ENCODE measurements at places on chromosomes 1 and 21.

- DNase-seq: no peak
Measured at GRCh38 chr1:81432059-81432458, 368.7 kb upstream of the ADGRL2 start.

- no peak for DNase-seq
Measured at GRCh38 chr1:10785728-10786638, 10.5 kb downstream of the CASZ1 start.

GRCh38 chr1:21100481-21100921, 76.2 kb downstream of the EIF4G3 start:
- no peak for DNase-seq

GRCh38 chr1:222023025-222023424, 281.1 kb upstream of the DUSP10 start:
- no peak for DNase-seq

- no peak for DNase-seq
Measured at GRCh38 chr1:168499688-168500049, 44.1 kb downstream of the XCL2 start.

DNA sequence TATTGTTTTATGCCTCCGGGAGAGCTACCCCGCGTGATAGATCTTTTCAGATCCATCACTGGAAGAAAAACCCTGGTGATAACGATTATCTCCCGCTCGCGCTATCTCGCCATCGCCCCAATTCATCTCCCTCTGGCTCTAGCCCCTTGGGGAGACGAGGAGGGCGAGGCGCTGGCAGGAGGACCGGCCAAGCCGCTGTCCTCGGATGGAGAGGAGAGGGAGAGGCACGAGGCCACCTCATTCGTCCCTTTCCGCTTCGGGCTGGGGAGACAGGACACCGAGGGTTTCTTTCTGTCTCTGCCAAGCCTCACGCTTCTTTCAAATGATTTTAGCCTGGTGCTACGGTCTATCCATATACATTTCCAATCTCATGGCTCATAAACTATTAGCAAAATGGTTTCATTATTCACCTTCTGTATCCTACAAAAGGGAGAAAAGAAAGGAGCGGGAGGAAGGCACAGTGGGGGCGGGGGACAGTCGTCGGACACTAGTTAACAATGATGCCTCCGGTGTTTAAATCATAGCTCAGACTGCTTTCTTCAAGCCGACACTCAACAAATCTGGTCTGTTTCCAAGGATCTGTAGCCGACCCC, 415.0 kb upstream of the ESRRG start:
- DNase-seq: no peak

DNA sequence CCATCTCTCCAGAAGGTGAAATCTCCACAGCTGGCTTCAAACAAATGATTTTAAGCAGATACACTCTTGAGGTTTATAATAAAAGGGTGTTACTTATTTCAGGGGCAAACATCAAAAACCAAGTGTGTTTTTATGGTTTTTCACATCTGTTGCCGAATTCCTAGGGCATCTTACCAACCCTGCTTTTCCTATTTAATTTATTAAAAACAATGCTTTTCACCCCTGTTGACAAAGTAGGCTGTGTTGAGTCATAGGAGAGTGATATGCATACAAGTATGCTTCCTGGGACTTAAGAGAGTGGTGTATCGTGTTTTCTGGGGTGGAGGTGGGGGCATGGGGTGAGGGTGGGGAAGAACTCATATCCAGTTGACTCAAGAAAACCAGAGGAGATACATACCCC, 29.3 kb upstream of the IL20 start:
- no peak for DNase-seq

- DNase-seq: no peak
Measured at GRCh38 chr1:179167418-179167777, 62.1 kb downstream of the ABL2 start.

All from CD4-positive, alpha-beta T cell treated with Interleukin-15 for 1 hour (primary cell).